ENCODE measurements at places on chromosomes 6 and 20.

DNA sequence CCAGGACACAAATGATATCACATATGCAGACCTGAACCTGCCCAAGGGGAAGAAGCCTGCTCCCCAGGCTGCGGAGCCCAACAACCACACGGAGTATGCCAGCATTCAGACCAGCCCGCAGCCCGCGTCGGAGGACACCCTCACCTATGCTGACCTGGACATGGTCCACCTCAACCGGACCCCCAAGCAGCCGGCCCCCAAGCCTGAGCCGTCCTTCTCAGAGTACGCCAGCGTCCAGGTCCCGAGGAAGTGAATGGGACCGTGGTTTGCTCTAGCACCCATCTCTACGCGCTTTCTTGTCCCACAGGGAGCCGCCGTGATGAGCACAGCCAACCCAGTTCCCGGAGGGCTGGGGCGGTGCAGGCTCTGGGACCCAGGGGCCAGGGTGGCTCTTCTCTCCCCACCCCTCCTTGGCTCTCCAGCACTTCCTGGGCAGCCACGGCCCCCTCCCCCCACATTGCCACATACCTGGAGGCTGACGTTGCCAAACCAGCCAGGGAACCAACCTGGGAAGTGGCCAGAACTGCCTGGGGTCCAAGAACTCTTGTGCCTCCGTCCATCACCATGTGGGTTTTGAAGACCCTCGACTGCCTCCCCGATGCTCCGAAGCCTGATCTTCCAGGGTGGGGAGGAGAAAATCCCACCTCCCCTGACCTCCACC is 42.2 kb downstream of the SIRPA start:
- no peak for DNase-seq

GRCh38 chr6:159997498-159998101 is 28.7 kb downstream of the IGF2R start:
- no peak for DNase-seq

GRCh38 chr6:86685230-86685797 is 252.0 kb upstream of the HTR1E start:
- DNase-seq: no peak

- no peak for DNase-seq
Measured at GRCh38 chr6:71367756-71368155, 79.1 kb downstream of the OGFRL1 start.

DNA sequence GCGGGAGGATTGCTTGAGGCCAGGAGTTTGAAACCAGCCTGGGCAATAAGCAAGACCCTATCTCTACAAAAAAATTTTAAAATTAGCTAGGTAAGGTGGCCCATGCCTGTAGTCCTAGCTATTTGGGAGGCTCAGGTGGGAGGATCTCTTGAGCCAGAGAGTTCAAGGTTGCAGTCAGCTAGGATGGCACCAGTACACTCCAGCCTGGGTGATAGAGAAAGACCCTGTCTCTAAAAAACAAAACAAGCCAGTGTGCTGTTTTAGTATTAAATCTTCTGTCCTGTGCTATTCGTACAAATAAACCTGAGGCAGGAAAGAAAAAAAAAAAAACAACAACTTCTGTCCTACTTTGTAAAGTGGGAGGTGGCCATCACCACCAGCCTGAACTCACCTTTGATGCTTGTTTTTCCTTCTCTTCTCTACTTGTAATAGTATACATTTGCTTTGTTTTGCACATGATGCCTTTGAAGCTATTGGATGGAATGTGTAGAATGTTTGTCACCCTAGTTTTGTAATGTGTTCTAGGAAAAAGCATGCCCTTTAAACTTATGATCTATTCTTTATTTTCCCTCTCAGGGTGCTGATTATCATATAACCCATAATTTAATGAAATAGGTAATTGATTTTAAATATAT is 102.5 kb downstream of the CRYBG1 start:
- DNase-seq: no peak

- no peak for DNase-seq
Measured at GRCh38 chr20:32159766-32160221, 47.7 kb downstream of the PLAGL2 start.

DNA sequence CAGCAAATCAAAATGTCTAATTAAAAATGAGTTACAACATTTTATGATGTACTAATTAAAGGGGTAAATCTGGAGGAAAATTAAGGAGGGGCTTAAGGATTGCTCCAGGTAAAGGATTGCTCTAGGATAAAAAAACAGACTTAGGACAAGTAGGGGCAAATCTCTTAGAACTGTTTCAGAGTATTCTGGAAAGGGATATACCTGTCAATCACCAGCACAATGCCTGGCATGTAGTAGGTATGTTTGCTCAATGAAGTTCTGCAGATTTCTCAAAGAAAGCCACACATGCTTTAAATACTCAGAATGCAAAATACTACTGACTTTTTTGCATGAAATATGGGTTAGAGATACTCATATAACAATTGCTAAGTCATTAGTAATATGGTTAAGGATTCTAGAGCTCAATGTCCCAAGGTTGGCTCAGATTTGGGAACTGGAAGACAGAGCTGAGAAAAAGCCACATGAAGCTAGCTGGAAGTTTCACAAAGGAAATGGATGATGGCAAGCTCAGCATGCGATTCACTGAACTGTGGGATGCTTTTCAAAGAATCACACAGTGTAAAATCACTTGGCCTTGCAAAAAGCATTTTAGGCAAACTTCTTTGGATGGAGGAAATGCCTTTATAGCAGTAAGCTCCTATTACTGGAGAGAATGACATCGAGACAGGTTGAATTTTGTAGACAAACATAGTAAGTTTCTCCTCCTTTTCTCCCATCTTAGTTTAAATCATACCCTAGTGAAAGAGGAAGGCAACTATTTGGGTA is 72.8 kb downstream of the MAP3K5 start:
- DNase-seq: no peak
